DND-41 (cell line): ENCODE measurements at places on chromosomes 12 and 14.

DNA sequence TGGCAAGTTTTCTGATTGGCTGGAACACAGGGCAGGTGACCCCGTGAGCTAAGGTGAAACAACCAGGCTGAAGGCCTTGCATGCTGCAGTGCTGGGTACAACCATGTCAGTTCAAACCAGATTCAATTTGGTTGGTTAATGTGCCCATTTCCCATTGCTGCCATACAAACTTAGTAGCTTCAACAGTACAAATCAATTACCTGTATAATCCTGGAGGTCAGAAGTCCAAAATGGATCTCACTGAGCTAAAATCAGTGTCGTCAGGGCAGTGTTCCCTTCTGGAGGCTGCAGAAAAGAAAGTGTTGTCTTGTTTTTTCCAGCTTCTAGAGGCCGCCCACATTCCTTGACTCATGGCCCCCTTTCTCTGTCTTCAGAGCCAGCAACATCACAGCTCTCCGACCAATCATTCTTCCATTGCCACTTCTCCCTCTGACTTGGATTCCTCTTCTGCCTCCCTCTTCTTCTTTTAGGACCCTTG lies 221.7 kb downstream of the ZFP36L1 start:
- DNase-seq, result no peak

DNA sequence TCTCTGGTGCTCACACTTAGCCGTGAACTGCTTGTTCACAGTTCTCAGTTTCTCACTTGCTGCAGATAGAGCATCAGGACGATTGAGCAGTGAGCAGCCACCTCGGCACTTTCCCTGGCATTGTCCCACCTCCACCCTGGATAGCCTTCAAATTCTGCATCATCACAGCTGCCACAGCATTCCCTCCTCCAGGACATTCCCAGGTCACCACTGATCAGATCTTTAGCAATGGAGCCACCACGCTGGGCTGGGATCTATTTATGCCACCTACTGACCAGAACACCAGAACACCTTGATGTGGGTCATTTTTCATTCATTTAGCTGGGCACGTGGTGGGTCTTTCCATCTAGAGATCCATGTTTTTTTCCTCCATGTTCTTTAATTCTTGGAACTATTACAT lies 23.6 kb downstream of the ACADS start:
- no peak for DNase-seq

- peak; percentile 69 for DNase-seq
Measured at GRCh38 chr12:54294152-54294952, 6.5 kb downstream of the NFE2 start.

GRCh38 chr14:47435331-47435965 lies 240.0 kb downstream of the MDGA2 start:
- DNase-seq, result no peak

- no peak for DNase-seq
Measured at GRCh38 chr14:34081101-34081575, 130.3 kb upstream of the EGLN3 start.
